ENCODE measurements at places on chromosomes 1 and 21.

- no peak for DNase-seq
Observed at GRCh38 chr1:210330279-210330866, 1.7 kb downstream of the HHAT start.

DNA sequence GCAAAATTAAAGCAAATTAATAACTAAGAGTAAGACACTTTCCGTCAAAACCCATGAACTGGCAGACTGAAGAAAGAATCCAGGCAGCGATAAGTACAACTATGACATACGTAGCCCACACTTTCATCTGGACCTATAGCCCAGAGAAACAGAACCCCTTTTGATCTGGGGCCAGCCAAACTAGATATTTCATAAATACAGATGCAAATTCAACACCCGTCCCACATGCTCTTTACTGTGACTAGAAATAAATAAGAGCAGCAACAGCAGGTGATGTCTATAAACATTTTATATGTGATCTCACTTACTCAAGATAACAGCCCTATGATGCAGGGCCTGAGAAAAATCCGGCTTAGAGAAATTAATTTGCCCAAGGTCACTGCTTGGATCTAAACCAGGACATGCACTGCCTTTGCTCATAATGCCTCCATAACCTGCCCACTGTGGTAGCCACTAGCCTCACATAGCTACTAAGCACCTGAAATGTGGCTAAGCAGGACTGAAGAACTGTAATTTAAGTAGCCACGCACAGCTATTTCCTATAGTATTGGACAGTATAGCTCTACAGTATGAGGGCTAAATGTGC, 130.2 kb downstream of the TGFBR3 start:
- DNase-seq: no peak

- DNase-seq: no peak
Observed at GRCh38 chr1:175679981-175680652, 63.3 kb downstream of the TNR start.

GRCh38 chr1:156833603-156834002, 17.0 kb upstream of the SH2D2A start:
- no peak for DNase-seq

Data from stimulated activated CD4-positive, alpha-beta T cell treated with anti-CD3 and anti-CD28 coated beads, Interleukin-1b, Interleukin-23, amount 100 ng/mL, for 1 hour (primary cell).